HS-5 (cell line): ENCODE measurements at places on chromosomes 5 and 9.

- no peak for DNase-seq
Observed at GRCh38 chr5:31237174-31237573, 43.7 kb downstream of the CDH6 start.

DNA sequence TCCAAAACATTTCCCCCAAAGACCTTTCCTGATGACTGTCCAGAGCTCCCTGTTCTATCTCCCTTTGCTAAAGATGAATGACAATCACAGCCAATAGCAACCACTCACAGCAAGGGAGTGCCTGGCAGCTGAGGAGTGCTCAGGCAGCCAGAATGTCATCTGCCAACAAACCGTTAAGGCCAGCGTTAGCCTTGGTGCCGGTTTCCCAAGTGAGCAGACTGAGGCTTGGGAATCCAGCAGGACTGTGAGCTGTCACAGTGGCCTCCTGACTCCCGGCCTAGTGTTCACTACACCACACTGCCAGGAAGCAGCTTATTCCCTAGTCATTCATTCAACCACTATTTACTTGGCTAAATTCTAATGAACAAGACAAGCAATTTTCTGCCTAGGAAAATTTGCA, 24.7 kb downstream of the STK10 start:
- DNase-seq: no peak

GRCh38 chr5:80216753-80217596, 38.9 kb downstream of the SERINC5 start:
- DNase-seq: no peak

DNA sequence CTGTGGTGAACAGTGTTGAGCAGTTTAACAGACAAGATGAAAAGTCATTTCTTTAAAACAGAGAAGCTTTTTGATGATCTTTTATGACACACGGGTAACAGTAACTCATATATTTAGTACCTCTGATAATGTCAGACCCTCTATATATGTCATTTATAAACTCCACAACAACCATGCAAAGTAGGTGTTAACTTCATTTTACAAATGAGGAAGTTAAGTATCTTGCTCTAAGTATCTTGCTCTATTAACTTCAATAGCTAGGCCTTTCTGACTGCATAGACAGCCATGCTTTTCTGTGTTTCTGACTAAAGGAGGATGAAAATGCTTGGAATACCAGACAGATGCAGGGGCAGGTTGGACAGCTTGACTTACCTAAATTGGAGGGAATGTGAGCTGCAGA, 1.8 kb downstream of the NUDT2 start:
- DNase-seq: no peak

GRCh38 chr9:94173632-94174031, 85.5 kb upstream of the ZNF169 start:
- DNase-seq: no peak
